Activated CD4-positive, alpha-beta T cell treated with anti-CD3 and anti-CD28 coated beads for 36 hours (primary cell): ENCODE measurements at places on chromosomes 7 and 10. TPM values are rescaled to one million over a fixed set of nuclear protein-coding genes. Genes with fewer than 3 reads are reported as not detected.

DNA sequence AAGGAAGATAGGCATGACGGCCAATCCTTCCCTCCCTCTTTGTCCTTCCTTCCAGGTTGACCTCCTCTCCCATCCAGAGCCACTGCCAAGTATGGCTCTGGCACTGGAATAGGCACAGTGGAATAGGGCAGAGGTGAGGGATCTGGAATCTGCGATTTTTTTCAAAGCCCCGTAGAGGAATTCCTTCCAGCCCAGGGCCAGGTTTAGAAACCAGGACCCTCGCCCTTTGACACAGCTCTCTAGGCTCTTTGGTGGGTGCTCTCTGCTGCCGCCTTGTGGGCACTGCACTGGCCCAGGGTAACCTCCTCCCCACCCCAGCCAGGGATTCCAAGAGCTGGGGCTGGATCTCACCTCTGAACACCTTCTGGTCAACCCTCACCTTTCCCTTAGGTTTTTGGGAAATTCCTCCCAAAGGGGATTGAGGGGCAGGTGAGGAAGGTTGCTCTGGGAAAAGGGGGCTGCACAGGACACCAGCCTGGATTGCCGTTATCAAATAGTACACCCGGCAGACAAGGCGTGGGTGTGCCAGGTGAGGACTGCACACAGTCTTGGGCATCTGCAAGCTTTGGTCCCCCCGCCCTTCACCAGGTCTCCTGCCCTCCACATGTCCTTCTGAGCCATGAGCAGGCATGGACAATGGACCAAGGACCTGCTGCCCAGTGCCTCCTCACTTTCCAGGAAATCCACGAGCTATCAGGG lies 22.8 kb downstream of the C10orf105 start:
- H3K36me3 ChIP-seq: no peaks in the 10 kb centered on the region
- H3K4me3 ChIP-seq: no peak overlapping the region
- H3K27me3 ChIP-seq: no peaks in the 10 kb centered on the region
- no peak overlapping the region for H3K27ac ChIP-seq
- peaks cover 37% of the 10 kb centered on the region for H3K4me1 ChIP-seq

GRCh38 chr10:89468191-89468965 lies 54.0 kb downstream of the IFIT5 start:
- no peak for DNase-seq
- no peaks in the 10 kb centered on the region for H3K4me1 ChIP-seq
- no peak overlapping the region for H3K27ac ChIP-seq

- no peaks in the 10 kb centered on the region for H3K4me1 ChIP-seq
- no peaks in the 10 kb centered on the region for H3K36me3 ChIP-seq
- no peak for DNase-seq
- peaks cover 3% of the 10 kb centered on the region for H3K27me3 ChIP-seq
- H3K4me3 ChIP-seq: no peak overlapping the region
Measured at GRCh38 chr10:94626476-94626875, 57.1 kb upstream of the CYP2C18 start.

- DNase-seq: no peak
- no peak overlapping the region for H3K27ac ChIP-seq
- no peaks in the 10 kb centered on the region for H3K36me3 ChIP-seq
- no peaks in the 10 kb centered on the region for H3K4me1 ChIP-seq
- no peaks in the 10 kb centered on the region for H3K27me3 ChIP-seq
Measured at GRCh38 chr10:106648534-106649481, 515.7 kb downstream of the SORCS1 start.

GRCh38 chr7:121205777-121206176 lies 123.0 kb upstream of the WNT16 start:
- no peak overlapping the region for H3K4me3 ChIP-seq
- H3K27me3 ChIP-seq: no peaks in the 10 kb centered on the region

- no peaks in the 10 kb centered on the region for H3K36me3 ChIP-seq
- peaks cover 8% of the 10 kb centered on the region for H3K4me1 ChIP-seq
- no peaks in the 10 kb centered on the region for H3K27me3 ChIP-seq
- H3K27ac ChIP-seq: no peak overlapping the region
Measured at GRCh38 chr7:107162475-107162874, 6.3 kb upstream of the HBP1 start.

- peak overlapping the region; percentile 84 for H3K4me3 ChIP-seq
- no peak for DNase-seq
- H3K27ac ChIP-seq: peak overlapping the region; percentile 89
Measured at GRCh38 chr10:136465-136762, 1.2 kb downstream of the ZMYND11 start.

DNA sequence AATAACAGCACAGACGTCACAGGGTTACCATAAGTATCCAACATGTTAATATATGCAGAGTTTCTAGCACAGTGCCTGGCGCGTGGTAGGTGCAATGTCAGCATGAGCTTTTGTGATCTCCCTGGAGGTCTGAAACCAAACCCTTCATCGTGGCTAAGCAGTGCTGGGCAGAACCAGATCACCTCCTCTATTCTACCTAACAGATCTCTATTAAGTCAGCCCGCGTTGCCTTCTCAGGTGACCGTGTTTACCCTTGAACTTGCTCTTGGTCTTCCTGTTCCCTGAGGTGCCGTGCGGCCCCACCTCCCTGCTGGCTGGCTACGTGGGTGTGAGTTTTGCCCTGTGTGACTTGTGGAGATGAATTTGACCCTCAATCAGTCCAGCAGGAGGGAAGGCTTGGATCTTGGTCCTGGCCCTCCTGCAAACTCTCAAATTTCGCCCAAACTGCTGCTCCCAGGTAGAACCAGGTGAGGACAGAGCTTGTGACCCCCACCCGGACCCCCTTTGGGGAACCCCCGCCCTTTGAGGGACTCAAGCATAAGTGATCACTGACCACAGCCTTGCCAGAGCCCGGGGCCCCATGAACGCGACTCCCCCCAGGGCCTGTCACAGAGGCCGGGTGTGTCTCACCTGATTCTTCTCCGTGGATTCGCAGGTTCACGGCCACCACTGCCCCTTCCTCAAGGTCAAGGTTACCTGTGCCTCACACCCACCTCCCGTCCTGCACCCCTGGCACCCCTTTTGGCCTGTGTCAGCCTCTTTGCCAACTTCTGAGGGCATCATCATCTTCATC lies 54.2 kb downstream of the ELFN1 start:
- DNase-seq: no peak
- H3K4me1 ChIP-seq: no peaks in the 10 kb centered on the region
- H3K27ac ChIP-seq: no peak overlapping the region
- H3K36me3 ChIP-seq: no peaks in the 10 kb centered on the region
- H3K4me3 ChIP-seq: no peak overlapping the region

DNA sequence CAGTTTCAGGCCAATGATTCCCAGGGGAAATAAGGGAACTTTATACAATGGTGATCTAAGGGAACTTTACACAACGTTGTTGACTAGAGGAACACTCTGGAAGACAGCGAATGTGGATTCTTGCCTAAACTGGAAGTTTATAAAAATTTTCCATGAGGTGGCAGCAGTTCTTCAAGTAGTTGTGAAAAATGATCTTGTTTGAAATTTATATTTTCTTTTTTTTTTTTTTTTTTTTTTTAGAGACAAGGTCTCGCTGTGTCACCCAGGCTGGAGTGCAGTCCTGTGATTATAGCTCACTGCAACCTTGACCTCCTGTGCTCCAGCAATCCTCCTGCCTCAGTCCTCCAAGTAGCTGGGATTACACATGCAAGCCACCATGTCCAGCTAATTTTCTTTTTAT lies 32.1 kb upstream of the GTF2I start:
- H3K36me3 ChIP-seq: no peaks in the 10 kb centered on the region
- no peak overlapping the region for H3K27ac ChIP-seq
- H3K4me1 ChIP-seq: peaks cover 2% of the 10 kb centered on the region
- no peak overlapping the region for H3K4me3 ChIP-seq

- DNase-seq: no peak
- H3K36me3 ChIP-seq: no peaks in the 10 kb centered on the region
Measured at GRCh38 chr10:31697271-31698180, 231.1 kb downstream of the ARHGAP12 start.

GRCh38 chr7:21911341-21911875 lies 34.3 kb downstream of the CDCA7L start:
- no peak overlapping the region for H3K27ac ChIP-seq
- no peaks in the 10 kb centered on the region for H3K4me1 ChIP-seq
- H3K4me3 ChIP-seq: no peak overlapping the region

GRCh38 chr10:128573281-128573845 lies 447.1 kb upstream of the MKI67 start:
- DNase-seq: no peak
- no peak overlapping the region for H3K27ac ChIP-seq
- H3K4me3 ChIP-seq: no peak overlapping the region
- no peaks in the 10 kb centered on the region for H3K27me3 ChIP-seq
- no peaks in the 10 kb centered on the region for H3K4me1 ChIP-seq

GRCh38 chr10:61066661-61067344 lies 122.8 kb upstream of the RHOBTB1 start:
- H3K36me3 ChIP-seq: no peaks in the 10 kb centered on the region
- H3K4me3 ChIP-seq: no peak overlapping the region
- H3K27ac ChIP-seq: no peak overlapping the region
- no peak for DNase-seq

DNA sequence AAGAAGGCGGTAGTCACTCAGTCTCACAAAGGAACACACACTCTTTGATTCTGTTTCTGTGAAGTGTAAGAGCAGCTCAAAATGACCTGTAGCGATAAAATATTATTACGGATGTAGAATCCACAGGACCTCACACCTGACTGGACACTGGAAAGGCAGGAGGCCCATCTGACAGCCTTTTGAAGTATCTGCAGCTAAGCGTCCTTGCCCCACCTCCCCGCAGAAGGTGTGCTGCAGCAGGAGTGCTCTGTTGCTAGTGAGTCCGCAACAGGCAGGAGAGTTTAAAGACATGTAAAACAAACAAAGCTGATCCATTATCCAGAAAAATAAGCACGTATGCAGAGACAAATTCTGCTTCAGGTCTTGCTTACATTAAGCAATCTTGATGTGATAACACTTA lies 355.5 kb downstream of the GPR158 start:
- H3K36me3 ChIP-seq: no peaks in the 10 kb centered on the region
- no peak for DNase-seq
- H3K4me1 ChIP-seq: no peaks in the 10 kb centered on the region
- no peak overlapping the region for H3K27ac ChIP-seq

DNA sequence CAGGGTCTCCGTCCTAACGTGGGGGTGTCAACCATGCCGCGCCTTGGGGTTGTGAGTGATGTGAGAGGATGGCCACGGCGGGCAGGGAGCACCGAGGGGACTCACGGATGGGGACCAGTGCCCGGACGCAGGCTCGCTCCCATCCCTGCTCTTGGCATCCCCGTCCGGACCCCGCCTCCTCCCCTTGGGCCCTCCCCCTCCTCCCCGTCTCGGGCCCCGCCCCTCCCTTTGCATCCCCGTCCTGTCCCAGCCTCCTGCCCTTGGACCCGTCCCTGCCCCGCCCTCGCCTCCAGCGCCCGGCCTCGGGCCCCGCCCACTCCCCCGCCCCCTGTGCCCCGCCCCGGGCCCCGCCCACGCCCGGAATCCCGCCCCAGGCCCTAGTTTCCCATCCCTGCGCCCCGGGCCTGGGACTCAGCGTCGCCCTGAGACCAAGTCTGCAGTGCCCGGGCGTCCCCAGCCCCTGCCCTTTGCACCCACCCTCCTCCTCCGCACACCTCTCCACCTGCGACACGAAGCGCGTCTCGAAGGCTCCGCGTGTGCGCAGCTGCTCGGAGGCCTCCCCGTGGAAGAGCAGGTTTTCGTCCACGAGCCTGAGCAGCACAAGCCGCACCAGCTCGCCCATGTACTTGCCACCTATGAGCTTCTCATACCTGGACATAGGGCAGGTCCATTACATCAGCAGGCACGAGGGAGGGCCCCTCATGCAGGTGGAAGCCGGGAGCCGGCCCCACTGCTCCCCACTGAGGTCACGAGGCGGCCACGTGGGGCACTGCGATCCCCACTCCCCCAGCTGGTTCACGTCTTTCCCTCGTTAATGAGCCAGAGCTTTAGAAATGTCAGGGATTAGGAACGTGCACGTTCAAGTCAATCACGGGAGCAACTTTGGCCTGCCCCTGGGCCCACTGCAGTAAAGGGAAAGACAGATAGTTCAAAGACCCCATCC lies 5.1 kb upstream of the MYL7 start:
- H3K4me3 ChIP-seq: peak overlapping the region; percentile 64
- H3K27me3 ChIP-seq: peaks cover 3% of the 10 kb centered on the region
- no peaks in the 10 kb centered on the region for H3K36me3 ChIP-seq
- H3K27ac ChIP-seq: no peak overlapping the region

- no peaks in the 10 kb centered on the region for H3K4me1 ChIP-seq
- H3K4me3 ChIP-seq: no peak overlapping the region
- DNase-seq: no peak
Measured at GRCh38 chr7:141234335-141235105, 160.7 kb downstream of the TMEM178B start.

DNA sequence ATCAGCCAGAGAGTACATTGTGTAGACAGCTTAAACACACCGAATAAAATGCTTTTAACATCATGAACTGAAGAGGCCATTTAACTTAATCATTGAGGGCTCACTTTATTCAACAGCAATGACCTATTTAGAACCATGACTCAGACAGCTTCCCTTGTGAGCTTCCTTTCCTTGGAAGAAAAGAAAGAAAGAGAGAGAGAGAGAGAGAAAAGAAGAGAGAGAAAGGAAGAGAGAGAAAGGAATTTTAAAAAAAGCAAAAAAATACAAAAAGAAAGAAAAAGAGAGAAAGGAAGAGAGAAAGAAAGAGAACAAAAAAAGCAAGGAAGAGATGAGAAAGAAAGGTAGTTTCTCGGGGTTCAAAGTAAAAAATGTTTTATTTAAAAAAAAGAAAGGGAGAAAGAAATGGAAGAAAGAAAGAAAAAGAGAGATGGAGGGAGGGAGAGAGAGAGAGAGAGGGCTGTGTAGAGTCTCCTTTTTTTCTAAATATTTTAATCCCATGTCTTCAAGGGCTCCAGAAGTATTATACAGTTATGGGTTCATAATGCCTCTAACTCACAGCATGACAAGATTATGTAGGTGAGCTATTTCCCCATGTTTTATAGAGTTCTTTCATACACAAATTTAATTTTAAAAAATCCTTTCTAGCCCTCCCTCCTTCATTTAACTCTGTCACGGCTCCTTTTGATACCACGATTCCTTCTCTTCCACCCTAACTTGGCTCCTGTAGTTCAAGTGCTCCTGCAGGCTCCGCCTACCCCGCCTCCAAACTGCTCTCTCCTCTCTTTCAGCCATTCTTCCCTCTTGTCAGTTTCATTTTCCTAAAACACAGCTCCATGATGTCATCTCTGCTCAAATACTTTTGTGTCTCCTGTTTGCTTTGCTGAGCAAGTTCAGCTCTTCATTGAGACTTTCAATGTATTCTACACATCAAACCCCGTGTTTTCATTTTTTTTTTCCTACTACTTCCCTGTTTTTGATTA lies 85.5 kb downstream of the PRTFDC1 start:
- no peaks in the 10 kb centered on the region for H3K27me3 ChIP-seq
- H3K27ac ChIP-seq: no peak overlapping the region
- peak; percentile 19 for DNase-seq

DNA sequence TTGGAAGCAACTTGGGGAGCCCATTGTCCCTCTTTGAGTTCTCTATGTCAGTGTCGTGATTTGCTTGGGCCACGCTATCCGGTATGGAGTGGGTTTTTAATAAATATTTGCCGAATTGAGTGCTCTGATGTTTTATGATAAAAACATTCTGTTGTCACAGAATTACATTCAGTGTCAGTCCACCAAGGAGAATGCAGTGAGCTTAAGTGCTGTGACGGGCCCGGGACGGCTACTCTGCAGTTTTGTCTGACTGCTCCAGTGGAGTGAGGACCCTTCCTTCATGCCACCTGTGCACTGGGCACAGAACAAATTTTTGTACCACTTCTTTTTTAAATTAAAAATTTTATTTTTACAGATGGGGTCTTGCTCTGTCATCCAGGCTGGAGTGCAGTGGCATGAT lies 76.0 kb downstream of the CARD11 start:
- no peaks in the 10 kb centered on the region for H3K27me3 ChIP-seq
- H3K4me3 ChIP-seq: no peak overlapping the region
- H3K4me1 ChIP-seq: peaks cover 33% of the 10 kb centered on the region
- no peak for DNase-seq
- no peak overlapping the region for H3K27ac ChIP-seq

RNF148 gene
- not detected for total RNA-seq

FAM24A gene
- total RNA-seq: not detected

RET gene
- total RNA-seq: 0.19 TPM

ARHGAP22 gene
- total RNA-seq: 0.47 TPM
